ENCODE measurements at places on chromosomes 4 and X.

GRCh38 chr4:151099976-151100417 lies 569 bp downstream of the RPS3A start:
- DNase-seq = peak; percentile 56

GRCh38 chrX:106748377-106748776 lies 21.9 kb downstream of the RNF128 start:
- no peak for DNase-seq

- DNase-seq = no peak
Observed at GRCh38 chrX:68133181-68133580, 300.1 kb downstream of the OPHN1 start.

DNA sequence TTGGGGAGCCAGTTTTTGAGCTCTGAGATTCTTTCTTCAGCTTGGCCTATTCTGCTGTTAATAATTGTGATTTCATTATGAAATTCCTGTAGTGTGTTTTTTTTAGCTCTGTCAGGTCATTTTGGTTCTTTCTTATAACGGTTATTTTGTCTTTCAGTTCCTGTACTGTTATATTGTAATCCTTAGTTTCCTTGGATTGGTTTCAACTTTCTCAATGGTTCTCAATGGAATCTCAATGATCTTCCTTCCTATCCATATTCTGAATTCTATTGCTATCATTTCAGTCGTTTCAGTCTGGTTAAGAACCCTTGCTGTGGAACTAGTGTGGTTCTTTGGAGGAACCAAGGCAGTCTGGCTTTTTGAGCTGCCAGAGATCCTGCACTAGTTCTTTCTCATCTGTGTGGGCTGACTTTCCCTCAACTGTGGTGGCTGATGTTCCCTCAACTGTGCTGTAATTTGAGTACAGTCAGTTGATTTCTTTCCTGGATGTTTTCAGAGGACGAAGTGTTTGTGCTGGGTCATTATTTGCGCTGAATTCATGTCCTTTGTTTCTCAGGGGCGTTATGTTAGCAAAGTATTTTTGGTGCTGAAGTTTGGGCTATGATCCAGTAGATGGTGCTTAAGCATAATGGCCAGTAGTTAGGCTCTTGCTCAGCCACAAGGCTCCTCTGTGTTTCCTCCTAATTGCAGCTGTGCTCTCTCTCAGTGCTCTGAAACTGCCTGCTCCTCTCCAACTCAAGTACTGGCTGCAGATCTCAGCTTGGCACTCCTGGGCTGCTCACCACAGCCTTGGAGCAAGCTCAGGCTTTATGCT lies 27.5 kb downstream of the ENPEP start:
- DNase-seq = no peak

DNA sequence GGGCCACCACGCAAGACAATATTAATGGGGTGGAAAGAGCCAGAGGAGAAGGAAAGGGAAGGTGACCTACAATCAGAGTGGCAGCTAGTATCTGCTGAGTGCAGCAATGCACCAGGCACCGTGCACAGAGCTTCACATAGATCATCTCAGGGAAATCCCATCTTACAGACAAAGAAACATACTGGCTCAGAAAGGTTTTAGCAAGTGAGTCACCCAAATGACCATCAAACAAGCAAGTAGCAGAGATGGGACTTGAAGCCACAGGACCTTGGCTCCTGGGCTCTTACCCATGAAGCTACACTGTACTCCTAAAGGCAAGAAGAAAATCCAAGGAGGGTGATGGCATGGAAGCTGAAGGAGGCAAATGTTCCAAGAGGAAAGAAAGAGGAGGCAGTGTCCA lies 6.8 kb downstream of the ANXA5 start:
- no peak for DNase-seq

GRCh38 chr4:126168484-126168883 lies 853.7 kb downstream of the FAT4 start:
- no peak for DNase-seq

DNA sequence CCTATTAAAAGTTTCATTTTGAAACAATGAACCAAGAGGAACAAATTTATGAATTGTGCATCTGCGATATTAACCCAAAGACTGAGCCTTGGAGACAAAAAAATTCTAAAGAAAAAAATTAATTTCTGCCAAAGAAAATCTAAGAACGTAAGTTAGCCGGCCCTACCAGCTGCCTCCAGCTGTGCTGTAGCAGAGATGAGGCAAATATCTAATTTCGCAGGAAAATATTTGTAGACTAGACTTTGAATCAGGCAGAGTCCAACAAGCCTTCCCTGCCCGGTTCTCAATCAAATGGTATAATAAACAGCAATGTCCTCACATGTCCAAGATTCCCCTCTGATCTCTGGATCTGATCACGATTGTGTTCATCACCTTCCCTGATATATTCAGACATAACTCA lies 21.2 kb upstream of the SMIM20 start:
- DNase-seq = no peak

DNA sequence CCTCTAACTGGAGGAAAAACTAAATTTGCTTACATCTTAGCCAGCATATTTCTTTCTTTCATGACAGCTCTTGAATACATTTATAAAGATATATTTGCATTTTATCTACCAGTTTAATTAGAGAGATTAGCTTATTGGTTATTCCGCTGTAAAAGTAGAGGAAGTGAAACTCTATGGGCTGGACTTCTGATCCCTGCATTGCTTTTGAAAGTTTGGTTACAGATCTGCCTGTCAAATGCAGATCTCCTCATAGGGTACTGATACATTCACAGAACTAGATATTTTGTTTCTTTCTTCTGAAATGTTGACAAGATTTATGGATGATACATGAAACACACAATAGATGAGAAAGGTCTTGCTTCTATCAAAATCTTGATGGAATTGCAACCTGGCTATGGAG lies 581.4 kb upstream of the AADAT start:
- no peak for DNase-seq

DNA sequence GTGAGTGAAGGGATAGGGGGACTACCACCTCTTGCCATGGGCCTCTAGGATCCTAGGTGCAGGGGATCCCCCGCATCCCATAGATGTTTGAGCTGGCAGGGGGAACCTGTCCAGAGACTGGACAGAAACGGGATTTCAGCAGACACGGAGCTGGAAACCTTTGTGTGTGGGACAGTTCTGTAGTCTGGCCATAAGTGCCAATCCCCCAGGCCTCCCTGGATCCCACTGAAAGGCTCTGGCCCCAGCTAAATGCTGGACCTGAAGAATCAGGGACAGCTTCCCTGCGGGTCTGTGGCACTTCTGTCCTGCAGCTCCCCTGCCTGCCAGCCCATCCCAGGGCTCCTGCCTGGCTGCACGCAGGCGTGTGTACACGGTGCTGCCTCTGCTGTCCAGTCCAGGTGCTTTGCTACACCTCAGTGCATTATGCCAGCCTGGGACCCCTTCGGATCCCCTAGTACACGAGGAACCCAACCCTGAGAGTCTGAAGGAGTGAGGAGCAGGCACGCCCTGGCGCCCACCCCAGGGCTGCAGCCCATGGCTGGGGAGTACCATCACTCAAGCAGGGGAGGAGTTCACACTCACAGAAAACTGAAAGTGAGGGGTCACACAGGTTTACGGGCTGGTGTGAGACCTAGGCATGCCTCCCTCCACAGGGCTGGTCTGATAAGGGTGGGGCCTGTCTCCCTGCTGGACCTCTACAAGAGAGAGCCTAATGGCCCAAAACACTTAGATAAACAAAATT lies 703.0 kb downstream of the ARAP2 start:
- no peak for DNase-seq

DNA sequence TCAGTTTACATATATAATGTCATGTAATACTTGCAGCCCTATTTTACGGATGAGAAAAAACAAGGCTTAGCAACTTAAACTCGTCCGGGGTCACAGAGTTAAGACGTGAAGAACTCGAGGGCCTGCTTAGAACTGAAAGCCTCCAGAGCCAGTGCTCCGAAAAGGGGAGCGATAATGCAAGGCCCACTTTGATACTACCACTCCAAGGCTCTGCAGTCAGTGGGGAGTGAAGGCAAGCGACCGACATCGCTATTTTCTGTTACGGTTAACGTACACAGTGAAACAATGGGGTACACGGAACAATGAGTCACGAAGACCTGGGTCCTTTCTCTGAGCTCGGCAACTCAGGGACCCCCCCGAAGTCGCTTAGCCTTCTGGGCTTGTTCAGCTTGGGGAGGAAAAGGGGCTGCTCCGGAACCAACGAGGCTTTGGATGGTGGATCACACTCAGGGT lies 965 bp downstream of the PPA2 start:
- DNase-seq = no peak

DNA sequence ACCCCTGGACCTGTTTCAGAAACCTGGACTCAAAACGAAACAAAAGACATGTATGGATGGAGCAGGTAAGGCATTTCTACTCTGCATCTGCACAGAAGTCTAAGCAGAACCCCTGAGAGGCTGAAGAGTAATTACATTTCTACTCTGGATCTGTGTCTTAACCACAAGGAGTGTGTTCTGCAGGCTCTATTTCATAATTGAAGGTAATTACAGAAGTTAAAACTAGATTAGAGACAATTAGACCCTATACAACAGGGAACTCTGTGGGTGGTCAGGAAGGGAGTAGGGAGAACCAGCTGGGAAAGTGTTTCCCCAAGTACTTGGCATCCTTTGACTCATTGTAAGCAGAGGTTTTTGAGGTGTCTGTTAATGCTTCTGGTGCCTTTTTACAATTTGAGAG lies 69.8 kb downstream of the IGSF1 start:
- DNase-seq = no peak

GRCh38 chr4:151094290-151094751 lies 5.1 kb upstream of the RPS3A start:
- DNase-seq = no peak

DNA sequence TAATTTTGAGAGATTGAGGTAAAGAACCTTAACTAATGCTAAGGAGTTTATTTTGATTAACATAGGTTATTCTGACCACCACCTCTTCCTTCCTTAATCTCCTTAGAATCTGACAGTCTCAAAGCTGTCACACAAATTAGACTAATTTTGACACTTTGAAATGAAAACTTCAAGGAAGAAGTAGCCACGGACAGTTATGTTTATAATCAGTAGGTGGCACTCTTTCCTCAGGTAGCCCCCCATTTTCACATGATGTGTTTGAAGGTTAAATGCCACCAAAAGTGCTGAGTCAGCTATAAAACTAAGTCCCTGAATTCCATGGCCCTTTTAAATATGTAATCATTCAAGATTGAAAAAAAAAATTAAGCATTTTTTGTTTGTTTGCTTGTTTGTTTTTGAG lies 22.4 kb downstream of the TMEM33 start:
- DNase-seq = peak; percentile 38

DNA sequence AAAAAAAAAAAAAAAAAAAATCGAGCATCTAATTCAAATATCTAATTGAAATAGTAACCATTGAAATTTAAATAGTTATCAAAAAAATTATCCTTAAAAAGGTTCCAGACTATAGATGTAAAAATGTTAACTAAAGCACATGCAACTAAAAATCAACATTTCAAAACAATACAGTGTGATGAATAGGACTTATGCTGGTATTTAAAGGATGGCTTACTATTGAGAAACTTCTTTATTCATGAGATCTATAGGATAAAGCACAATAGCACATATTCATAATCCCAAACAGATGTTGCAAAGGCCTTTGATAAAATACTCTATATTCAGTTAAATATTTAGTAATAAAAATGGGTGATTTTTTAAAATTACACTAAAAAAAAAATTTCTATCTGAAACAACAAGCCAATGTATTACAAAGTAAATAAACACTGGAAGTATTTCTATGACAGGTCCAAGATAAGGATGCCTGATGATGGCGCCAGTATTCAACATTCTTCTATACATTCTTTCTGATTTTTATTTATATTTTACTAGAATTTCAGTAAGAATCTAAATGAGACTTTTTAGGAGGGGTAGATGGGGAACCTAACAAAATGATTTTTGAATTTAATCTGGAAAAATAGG lies 26.3 kb downstream of the DCLK2 start:
- no peak for DNase-seq

DNA sequence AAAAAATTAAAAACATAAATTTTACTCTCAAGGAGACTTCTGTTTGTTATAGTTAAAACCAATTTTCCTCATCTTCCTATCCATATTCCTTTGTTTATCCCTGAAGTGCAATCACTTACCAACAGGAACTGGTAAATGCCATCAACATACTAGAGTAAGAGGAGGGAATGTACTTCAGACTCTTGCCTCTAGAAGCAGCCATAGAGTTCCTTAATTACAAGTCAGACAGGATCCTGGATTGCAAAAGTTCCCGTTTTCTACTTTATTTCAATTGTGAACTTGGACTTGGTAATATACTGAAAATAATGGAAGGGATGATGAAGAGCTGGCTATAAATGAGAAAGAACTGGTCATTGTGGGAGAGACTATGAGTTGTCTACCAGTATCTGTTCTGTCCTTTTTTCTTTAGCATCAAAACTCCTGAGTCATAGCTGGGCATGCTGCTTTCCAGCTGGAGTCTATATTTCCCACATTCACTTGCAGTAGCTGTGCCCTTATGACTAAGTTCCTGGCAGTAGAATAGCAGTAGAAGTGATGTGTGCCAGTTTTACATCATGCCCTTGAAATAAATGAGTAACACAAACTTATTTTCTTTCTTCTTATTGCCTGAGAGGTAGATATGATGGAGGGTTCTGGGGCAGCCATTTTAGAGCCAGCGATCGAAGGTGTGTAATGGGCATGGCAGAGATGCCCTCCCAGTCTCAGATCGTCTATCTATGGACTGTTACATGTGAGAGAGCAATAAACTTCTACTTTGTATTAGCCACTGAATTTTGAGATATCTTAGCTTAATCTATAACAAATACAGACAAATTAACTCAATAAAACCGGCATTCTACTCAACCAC lies 26.8 kb upstream of the SPARCL1 start:
- DNase-seq = peak; percentile 16

DNA sequence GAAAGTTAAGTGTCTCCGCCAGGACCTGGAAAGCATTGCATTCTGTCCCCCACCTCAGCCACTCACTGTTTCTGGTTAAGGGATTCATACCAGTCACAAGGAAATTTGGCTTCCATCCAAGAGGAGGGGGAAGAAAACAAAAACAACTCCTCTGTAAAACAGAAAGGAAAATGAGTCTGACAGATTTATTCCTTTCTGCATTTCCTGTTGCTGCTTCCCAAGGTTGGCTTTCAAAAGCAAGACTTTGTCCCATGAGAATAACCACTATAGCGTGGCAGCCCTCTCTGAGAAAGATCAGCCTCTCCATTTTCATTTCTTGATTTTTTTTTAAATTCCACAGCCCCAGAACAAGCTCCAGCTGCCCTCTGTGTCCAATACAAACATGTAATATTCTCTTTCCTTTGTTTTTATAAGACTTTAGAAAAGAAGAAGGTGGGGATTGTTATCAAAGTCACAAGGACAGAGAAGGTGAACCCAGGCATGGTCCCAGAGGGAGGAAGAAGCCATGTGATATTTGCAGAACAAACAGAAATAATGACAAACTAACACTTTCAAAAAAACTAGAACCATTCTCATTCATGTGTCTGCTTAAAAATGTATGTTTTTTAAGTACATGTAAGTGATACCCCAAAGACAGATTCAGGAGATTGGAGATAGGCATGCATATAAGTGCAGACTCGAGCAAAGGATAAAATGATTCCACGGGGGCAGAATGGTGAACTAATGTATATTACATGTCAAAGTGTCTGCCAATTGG lies 90.7 kb upstream of the DCLK2 start:
- no peak for DNase-seq

GRCh38 chrX:17405225-17405969 lies 30.4 kb downstream of the NHS start:
- peak; percentile 74 for DNase-seq
